Activated naive CD4-positive, alpha-beta T cell (primary cell): ENCODE measurements at places on chromosomes 1 and 21.

GRCh38 chr1:62362061-62362917 lies 43.1 kb upstream of the KANK4 start:
- DNase-seq = no peak

DNA sequence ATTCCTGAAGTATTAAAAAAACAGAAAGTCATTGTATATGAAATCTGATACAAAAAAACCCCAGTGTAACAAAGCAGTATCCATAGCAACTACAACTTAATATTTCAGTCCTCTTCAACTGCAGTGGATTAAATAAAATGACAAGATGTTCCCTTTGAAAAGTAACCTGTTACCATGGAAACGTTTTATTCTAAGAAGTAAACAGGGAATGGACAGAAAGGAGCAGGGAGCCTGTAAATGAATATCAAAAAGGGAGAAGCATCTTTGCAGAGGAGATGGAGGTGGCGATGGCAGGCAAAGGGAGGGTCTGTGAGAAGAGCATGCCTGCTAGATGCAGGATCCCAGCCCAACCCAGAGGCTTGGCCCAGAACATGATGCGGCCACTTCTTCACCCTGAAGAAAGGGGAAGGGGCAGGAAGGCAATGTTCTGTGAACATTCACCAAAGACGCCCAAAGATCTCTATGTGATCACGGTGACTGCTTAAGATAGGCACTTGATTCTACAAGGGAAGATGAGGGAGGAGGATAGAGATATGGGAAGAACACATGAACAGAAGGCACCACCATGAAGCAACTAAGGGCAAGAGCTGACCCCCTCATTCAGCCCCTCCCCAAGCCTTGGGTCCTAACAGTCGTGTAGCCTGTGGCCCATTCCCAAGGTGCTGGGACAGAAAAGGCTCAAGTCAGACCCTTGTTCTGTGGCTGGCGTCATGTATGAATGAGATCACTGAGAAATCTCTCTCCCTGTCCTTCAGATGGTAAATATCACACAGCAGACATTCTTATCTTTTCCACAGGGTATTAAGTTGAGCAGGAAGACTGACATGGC lies 200.0 kb downstream of the SLC45A1 start:
- no peak for DNase-seq

GRCh38 chr1:204088596-204088995 lies 15.7 kb downstream of the SOX13 start:
- no peak for DNase-seq

GRCh38 chr1:51380936-51381335 lies 50.6 kb upstream of the TTC39A start:
- DNase-seq = no peak

- DNase-seq = no peak
These were observed 76.5 kb downstream of the VWA5B1 start for GRCh38 chr1:20367116-20367585.

GRCh38 chr1:90400131-90400530 lies 317.0 kb downstream of the BARHL2 start:
- DNase-seq = no peak

DNA sequence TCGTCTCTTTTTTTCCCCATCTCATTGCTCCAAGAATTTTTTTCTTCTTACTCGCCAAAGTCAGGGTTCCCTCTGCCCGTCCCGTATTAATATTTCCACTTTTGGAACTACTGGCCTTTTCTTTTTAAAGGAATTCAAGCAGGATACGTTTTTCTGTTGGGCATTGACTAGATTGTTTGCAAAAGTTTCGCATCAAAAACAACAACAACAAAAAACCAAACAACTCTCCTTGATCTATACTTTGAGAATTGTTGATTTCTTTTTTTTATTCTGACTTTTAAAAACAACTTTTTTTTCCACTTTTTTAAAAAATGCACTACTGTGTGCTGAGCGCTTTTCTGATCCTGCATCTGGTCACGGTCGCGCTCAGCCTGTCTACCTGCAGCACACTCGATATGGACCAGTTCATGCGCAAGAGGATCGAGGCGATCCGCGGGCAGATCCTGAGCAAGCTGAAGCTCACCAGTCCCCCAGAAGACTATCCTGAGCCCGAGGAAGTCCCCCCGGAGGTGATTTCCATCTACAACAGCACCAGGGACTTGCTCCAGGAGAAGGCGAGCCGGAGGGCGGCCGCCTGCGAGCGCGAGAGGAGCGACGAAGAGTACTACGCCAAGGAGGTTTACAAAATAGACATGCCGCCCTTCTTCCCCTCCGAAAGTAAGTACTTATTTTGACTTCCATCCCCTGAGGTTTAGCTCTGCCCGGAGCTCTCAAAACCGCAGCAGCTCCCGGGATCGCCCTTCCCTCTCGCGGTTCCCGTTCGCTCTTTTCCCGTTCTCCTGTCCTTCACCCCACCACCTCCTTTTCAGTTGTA lies 1.5 kb downstream of the TGFB2 start:
- no peak for DNase-seq

GRCh38 chr1:208085655-208086515 lies 158.3 kb downstream of the PLXNA2 start:
- DNase-seq = no peak

DNA sequence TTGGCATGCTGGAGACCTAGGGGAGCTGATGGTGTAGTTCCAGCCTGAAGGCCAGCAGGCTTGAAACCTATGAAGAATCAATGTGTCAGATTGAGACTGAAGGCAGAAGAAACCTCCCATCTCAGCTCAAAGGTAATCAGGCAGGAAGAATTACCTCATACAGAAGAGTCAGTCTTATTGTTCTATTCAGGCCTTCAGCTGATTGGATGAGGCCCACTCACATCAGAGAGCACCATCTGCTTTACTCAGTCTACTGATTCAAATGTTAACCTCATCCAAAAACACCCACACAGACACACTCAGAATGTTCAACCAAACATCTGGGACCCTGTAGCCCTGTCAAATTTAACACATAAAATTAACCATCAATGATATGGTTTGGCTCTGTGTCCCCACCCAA lies 13.7 kb upstream of the CCN1 start:
- DNase-seq = no peak

DNA sequence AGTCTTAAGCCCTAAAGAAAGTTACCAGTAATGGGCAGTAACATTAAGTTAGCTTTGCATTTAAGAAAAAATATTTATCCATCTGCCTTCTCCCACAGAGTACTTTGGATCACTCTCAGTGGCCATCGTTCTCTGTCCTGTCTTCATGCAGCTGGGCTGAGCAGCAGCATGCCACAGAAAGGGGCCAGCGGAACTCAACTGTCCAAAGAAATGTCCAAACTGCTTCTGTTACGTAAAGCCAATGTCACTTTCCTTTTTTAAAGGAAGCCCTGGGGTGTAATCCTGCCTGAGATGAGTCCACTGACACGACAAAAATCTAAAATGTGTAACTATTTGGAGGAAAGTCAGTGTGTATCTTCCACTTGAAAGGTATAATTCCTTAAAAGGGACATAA lies 291.6 kb downstream of the SMYD3 start:
- no peak for DNase-seq

DNA sequence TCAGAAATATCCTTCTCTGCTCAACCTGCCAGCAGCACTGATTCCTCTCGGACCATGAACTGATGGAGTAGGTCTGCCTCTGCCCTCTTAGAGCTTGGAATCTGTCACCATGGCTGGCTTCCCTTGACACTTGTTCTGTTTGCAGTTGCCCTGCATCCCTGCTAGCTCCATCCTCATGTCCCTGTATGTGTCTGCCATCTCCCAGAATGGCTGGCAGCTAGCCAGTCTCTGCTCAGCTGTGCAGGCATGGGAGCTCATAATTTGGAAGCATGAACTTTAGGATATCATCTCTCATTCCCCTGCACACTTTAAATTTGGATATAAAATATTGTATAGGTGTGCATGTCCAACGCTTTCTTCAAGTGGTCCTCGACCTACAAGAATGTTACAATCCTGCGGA lies 95.4 kb downstream of the C1orf94 start:
- DNase-seq = no peak

DNA sequence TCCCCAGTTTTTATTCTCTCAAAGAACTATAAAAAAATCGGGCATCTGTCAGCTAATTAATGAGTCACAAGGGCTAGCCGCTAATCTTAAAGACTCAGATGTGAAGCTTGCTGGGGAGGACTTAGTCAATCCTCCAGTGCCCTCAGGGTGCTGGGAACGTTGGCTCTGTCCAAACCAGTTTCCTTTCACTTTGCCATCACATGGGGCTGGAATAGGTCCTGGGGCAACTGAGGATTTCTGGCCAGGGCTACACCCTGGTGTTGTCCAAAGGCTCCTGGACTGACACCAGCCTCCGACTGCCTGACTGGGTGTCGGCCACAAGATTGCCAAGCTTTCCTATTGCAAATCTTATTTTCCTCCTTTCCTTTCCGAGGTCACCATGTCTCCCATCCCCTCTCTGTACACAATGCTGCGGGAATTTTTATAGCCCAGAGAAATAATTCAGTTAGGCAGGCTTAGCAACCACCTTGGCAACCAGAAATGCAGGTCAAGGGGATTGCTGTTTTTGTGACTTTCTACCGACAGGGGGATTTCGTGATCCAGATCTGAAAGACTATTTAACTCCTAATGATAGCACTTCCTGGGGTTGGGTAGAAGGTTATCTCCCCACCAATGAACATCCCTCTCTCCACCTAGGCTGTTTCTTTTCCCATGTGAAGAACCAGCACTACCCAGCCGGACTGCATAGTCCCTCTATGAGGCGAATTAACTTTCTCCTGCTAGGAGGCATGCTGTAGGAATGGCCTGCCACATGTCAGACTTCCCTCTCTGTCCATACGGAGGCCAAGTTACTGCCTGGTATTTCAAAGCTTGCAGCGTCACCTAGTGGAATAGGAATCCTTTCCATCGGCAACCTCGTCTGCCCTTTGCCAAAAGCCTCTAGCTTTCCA lies 29.9 kb upstream of the CTBS start:
- DNase-seq = no peak

GRCh38 chr1:153767519-153767918 lies 7.7 kb upstream of the SLC27A3 start:
- DNase-seq = no peak

DNA sequence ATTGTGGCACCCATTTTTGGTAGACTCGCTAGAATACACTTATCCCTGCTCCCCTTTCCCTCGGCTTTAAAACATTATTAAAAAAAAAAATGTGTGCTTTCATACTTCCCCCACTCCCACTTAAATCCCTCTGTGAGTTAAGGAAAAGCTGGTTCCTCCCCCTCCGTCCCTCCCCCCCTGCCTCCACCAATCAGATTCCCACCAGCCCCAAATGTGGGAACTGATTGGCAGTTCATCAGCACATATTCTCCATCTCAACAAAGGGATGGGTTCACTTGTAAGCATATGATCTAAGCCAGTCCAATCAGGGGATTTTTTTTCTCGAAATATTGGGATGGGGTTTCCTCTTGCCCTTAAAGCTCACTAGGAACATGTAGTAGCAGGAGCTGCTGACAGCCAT lies 10.8 kb upstream of the FYB2 start:
- DNase-seq = no peak

DNA sequence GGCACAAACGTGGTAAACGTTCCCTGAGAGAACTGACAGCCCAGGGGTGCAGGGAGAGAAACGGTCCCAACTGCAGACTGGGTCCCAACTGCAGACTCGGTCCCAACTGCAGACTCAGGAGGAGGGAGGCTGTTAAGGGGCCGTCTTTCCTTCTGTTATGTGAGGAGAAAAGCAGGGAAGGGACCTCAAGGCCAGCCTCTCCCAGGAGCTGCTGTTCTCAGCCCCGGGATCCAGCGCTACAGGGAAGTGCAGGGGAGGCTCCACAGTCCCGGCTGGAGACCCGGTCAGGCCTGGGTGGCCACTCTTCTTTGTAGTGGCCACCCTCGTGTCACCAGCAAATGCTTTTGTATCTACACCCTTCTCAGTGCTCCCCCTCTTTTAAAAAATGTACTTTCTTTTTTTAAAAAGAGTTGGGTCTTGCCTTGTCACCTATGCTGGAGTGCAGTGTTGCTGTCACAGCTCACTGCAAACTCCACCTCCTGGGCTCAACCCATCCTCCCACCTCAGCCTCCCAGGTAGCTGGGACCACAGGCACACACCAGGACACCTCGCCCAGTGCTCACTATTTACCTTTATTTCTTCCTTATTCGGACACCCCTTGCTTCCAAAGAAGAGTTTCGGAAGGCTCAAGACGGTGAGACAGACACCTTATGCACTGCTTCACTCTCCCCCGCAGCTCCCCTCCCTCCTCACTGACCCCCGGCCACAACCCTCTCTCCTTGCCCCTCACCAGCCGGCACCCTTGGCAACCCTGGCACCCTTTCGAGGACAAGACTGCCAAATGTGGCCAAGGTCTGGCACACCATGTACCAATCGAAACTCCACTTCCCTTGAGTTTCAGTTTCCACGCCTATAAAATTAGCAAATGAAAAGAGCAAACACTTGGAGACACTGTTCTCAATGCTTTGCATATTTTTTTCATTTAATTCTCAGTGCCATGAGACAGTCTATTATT lies 21.8 kb downstream of the CAPN2 start:
- no peak for DNase-seq

- no peak for DNase-seq
These were observed 81.0 kb downstream of the RPS6KC1 start for GRCh38 chr1:213131851-213132655.

- no peak for DNase-seq
These were observed 64.2 kb downstream of the FAM163A start for GRCh38 chr1:179807291-179807690.

DNA sequence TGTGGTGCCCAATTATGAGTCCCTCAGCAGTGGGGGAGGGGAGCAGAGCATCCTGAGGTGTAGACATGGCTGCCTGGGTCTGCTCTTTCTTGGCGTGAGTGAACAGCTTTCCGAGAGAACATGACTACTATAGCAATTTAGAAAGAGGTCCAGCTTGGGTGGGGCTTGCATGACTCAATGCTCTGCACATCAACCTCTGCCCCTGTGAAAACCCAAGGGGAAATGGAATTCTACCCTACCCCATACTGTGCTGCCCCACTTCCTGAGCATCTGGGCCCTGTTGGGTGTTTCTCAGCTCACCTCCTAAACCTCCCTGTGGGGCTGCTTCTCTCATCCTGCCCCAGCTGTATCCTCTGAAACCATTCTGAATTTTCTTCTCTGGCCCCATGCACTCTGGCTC lies 8.2 kb upstream of the AZIN2 start:
- DNase-seq = no peak

DNA sequence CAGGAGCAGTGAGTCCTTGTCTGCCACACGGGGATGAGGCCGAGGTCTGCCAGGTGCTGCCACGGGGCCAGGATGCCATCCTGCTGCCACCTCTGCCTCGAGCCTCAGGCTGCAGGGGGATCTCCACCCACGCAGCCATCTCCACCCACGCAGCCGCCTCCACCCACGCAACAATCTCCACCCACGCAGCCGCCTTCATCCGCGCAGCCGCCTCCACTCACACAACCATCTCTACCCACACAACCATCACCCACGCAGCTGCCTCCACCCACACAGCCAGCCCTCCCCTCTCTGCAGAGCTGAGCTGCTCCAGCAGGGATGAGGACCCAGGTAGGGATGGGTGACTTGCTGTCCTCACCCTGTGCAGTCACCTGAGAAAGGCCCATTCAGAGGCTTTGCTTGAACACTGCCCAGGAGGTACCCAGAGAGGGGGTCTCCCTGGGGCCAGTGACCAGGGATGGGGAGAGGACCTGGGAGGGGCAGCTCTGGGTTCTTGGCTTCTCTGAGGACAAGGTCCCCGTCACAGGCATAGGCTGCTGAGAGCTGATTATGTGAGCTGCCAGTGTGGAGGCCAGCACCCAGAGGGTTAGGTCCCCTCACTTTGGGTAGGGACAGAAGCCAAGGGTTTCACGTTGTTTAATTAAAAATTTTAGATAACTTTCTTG lies 46.6 kb upstream of the TTC34 start:
- DNase-seq = no peak
